ENCODE measurements at places on chromosomes 6 and 20. TPM values are rescaled to one million over a fixed set of nuclear protein-coding genes. Genes with fewer than 3 reads are reported as not detected.

DNA sequence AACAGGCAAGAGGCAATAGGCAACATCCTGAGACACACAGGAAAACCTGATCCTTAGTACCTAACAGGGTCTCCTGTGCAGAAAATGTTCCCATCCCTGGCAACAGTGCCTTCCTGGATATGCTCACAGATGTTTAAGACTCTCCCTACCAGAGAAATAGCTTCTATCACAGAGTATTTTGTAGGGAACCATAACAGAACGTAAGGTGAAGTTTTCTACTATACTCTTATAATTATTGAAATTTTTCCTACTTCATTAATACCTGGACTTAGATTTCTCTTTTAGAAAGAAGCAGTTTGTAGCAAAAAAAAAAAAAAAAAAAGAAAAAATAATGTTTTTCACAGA lies 33.5 kb upstream of the LGSN start:
- DNase-seq = no peak
- no peak overlapping the region for H3K4me3 ChIP-seq
- H3K27me3 ChIP-seq = no peaks in the 10 kb centered on the region
- no peaks in the 10 kb centered on the region for H3K36me3 ChIP-seq
- H3K27ac ChIP-seq = no peak overlapping the region

RAB44 gene
- under 0.01 TPM for total RNA-seq

CRISP2 gene
- not detected for total RNA-seq

DNA sequence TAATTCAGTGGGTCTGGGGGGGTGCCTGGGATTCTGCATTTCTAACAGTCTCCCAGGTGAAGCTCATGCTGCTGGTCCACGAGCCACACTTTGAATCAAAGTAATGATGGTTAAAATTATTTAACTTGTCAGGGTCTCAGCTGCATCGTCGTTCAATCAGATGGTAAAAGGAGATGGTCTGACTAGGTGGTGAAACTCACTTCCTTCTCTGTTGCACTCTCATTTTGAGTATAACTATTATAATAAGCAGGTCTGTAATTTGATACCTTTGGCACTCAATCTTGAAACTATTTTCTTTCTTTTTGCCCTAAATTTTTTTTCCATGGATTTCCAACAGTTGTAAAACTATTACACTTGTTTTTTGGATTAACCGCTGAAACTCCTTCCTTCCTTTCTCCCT lies 292.5 kb downstream of the FARS2 start:
- no peak for DNase-seq
- no peak overlapping the region for H3K27ac ChIP-seq
- no peaks in the 10 kb centered on the region for H3K36me3 ChIP-seq
- no peak overlapping the region for H3K4me3 ChIP-seq
- no peaks in the 10 kb centered on the region for H3K4me1 ChIP-seq

DNA sequence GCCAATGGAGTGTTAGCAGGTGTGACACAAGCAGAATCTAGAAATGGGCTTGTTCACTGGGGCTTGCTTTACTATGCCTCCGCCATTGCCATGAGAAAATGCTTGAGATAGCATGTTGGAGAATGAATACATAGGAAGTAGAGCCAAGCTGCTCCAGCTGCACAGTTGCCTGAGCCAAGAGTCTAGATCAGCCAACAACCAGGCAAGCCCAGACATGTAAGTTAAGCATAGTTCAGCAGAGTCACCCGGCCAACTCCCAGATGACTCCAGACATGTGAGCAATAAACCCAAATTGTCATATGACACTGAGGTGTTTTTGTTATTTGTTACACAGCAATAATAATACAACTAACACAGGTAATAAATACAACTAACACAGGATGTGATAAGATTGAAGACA lies 167.9 kb downstream of the HAO1 start:
- no peak for DNase-seq
- no peaks in the 10 kb centered on the region for H3K36me3 ChIP-seq
- no peak overlapping the region for H3K4me3 ChIP-seq
- no peaks in the 10 kb centered on the region for H3K27me3 ChIP-seq

- H3K27me3 ChIP-seq = no peaks in the 10 kb centered on the region
- no peak overlapping the region for H3K4me3 ChIP-seq
- no peaks in the 10 kb centered on the region for H3K36me3 ChIP-seq
- no peaks in the 10 kb centered on the region for H3K4me1 ChIP-seq
- no peak for DNase-seq
These were observed 39.2 kb upstream of the LTV1 start for GRCh38 chr6:143803769-143804568.

GRCh38 chr6:51846531-51846930 lies 240.9 kb downstream of the PKHD1 start:
- no peaks in the 10 kb centered on the region for H3K36me3 ChIP-seq
- H3K27ac ChIP-seq = no peak overlapping the region
- H3K4me3 ChIP-seq = no peak overlapping the region
- H3K4me1 ChIP-seq = no peaks in the 10 kb centered on the region
- H3K27me3 ChIP-seq = no peaks in the 10 kb centered on the region

- no peaks in the 10 kb centered on the region for H3K27me3 ChIP-seq
- DNase-seq = peak; percentile 64
- no peaks in the 10 kb centered on the region for H3K4me1 ChIP-seq
- H3K4me3 ChIP-seq = no peak overlapping the region
- H3K36me3 ChIP-seq = no peaks in the 10 kb centered on the region
- H3K27ac ChIP-seq = peak overlapping the region; percentile 43
These were observed 45.6 kb downstream of the ADGRF5 start for GRCh38 chr6:46876126-46876525.

GRCh38 chr6:7171119-7171518 lies 63.4 kb downstream of the RREB1 start:
- H3K4me3 ChIP-seq = no peak overlapping the region
- peaks cover 15% of the 10 kb centered on the region for H3K4me1 ChIP-seq
- H3K27me3 ChIP-seq = no peaks in the 10 kb centered on the region
- H3K27ac ChIP-seq = no peak overlapping the region
- no peaks in the 10 kb centered on the region for H3K36me3 ChIP-seq
- no peak for DNase-seq

GRCh38 chr20:32168184-32168910 lies 39.2 kb downstream of the PLAGL2 start:
- DNase-seq = no peak
- H3K36me3 ChIP-seq = no peaks in the 10 kb centered on the region
- no peak overlapping the region for H3K27ac ChIP-seq

DNA sequence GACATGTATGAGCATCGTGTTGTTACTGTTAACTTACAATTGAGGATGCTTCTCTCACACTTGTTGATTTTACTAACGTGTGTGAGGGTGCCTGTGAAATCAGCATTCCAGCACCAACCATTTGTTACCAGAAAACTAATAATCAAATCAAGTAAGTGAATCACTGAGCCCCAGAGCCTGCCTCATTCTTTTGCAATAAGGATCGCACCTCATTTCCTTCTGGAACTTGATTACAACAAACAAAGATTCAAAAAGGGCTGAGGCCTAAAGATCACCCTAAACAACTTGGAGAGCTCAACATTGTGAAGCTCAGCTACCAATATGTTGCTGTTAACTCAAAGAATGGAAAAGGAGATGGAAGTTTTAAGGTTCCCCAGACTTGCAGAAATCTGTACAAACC lies 274.7 kb downstream of the TFAP2A start:
- H3K4me1 ChIP-seq = no peaks in the 10 kb centered on the region
- no peak overlapping the region for H3K4me3 ChIP-seq

SERPINB1 gene
- total RNA-seq = 51.8 TPM

- H3K27ac ChIP-seq = no peak overlapping the region
- no peaks in the 10 kb centered on the region for H3K27me3 ChIP-seq
- no peaks in the 10 kb centered on the region for H3K4me1 ChIP-seq
- no peaks in the 10 kb centered on the region for H3K36me3 ChIP-seq
- no peak overlapping the region for H3K4me3 ChIP-seq
- DNase-seq = no peak
These were observed 170.4 kb upstream of the SPTLC3 start for GRCh38 chr20:12838261-12838866.

DNA sequence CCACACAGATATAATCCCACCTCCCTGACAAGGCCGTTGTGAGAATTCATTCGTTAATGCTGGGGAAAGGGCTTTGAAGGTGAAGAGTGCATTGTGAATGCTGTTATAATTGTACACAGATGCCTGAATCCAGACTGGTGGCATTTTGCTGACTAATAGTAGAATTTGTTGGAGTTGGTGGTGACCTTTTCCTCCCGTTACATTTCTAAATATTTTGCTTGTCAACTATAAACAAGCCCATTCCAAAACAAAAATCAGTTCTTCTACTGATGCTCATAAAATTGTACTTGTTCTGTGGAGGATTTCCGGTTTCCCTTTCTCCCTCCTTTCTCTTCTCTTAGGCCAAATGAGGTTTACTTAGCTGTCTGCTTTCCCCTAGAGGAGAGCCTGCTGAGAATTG lies 253.1 kb upstream of the SUPT3H start:
- no peak overlapping the region for H3K27ac ChIP-seq
- H3K4me3 ChIP-seq = no peak overlapping the region
- no peaks in the 10 kb centered on the region for H3K36me3 ChIP-seq
- H3K4me1 ChIP-seq = no peaks in the 10 kb centered on the region
- DNase-seq = no peak

GRCh38 chr6:117951783-117952182 lies 44.7 kb downstream of the SLC35F1 start:
- H3K4me1 ChIP-seq = no peaks in the 10 kb centered on the region
- H3K27me3 ChIP-seq = no peaks in the 10 kb centered on the region
- DNase-seq = no peak
- H3K27ac ChIP-seq = no peak overlapping the region
- no peaks in the 10 kb centered on the region for H3K36me3 ChIP-seq

MCCD1 gene
- total RNA-seq = not detected
